NCI-H526 (cell line): ENCODE measurements at places on chromosomes 7 and 10.

GRCh38 chr7:140168816-140169215 lies 8.0 kb downstream of the KDM7A start:
- DNase-seq, result no peak

- no peak for DNase-seq
Observed at GRCh38 chr7:34939175-34939574, 98.1 kb downstream of the DPY19L1 start.

GRCh38 chr7:934469-935163 lies 19.9 kb downstream of the ADAP1 start:
- DNase-seq, result no peak

- no peak for DNase-seq
Observed at GRCh38 chr10:60662917-60663614, 115.2 kb upstream of the CDK1 start.

- DNase-seq, result no peak
Observed at GRCh38 chr7:80070391-80070790, 64.2 kb upstream of the GNAI1 start.

DNA sequence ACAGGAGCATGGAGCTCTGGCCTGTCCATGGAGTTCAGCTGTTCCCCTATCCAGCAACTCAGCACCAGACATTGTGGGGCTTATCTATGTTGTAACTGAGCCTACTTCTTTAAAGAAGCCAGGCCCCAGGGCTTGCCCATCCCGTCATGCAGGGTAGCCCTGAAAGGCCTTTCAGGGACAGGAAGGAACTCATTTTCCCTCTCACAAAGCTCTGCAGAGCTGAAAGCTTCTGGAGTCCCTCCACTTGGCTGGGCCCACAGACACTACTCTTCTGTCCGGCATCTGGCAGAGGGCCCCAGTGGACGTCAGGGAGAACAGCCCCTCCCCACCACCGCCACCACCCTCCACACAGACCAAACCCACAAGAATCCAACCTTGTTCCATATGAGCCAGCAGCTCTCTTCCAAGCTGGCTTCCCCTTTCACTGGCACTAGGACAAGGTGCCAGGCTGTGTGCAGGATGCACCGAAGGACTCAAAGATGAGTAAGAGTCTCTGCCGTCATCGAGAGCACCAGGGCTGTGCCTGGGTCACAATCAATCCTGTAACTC lies 33.1 kb downstream of the DENND2A start:
- DNase-seq, result no peak

- DNase-seq, result no peak
Observed at GRCh38 chr10:69202332-69202731, 17.8 kb upstream of the HKDC1 start.

DNA sequence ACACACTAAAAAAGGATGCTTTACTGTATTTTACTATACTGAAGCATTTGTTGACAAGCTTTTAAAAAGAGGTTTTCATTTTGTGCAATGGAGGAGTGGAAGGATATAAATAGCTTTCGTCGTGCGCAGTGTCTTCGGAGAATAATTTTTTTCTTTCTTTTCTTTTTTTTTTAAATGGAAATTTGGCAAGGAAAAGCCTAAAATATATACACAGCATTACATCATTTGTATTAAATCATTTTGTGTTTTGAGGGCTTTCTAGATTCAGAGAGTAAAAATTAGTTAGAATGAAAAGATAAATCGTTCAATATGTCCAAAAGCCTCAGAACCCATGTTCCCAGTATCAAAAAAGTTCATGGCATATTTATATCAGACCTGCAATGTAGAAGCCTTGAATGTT lies 150.2 kb upstream of the FERD3L start:
- DNase-seq, result no peak

DNA sequence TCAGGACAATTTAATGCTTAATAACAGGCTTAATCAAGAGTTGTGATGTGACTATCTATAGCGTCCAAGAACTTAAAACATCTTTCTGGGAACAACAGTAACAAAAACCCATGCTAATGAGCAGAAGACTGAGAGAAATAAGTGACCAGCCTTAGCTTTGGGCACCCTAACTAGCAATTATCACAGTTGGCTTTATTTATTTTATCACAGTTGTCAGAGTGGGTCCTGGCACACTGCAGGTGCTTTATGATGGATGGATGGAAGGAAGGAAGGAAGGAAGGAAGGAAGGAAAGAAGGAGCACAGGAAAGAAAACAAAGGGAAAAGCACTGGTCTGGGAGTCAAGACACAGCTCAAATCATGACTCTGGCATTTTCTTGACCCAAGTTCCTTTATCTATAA lies 181.1 kb downstream of the SKAP2 start:
- no peak for DNase-seq

- peak; percentile 62 for DNase-seq
Observed at GRCh38 chr7:21923658-21924057, 22.0 kb downstream of the CDCA7L start.

- DNase-seq, result no peak
Observed at GRCh38 chr7:41795276-41795833, 92.5 kb upstream of the INHBA start.

- no peak for DNase-seq
Observed at GRCh38 chr10:86180861-86181260, 185.7 kb downstream of the GRID1 start.

- DNase-seq, result no peak
Observed at GRCh38 chr7:88664630-88665233, 94.8 kb upstream of the ZNF804B start.

- no peak for DNase-seq
Observed at GRCh38 chr10:68049289-68050078, 25.6 kb downstream of the HERC4 start.

DNA sequence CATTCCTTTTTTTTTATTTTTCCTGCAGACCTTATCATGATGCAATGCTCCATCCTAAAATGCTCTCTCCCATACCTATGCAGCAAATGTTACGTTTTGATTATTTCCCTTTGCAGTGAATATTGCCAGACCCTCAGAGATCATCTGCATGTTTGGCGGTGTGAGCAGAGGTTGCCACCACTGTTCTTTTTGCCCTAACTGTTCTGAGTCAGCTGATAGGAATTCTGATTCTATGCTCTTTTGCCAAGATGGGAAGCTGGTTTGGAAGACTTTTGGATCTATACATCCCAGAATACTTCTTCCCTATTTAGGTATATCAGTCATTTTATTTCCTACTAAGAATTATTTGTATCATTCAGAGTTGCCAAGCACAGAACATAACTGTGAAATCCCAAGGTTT lies 130.5 kb downstream of the KLF6 start:
- DNase-seq, result no peak

DNA sequence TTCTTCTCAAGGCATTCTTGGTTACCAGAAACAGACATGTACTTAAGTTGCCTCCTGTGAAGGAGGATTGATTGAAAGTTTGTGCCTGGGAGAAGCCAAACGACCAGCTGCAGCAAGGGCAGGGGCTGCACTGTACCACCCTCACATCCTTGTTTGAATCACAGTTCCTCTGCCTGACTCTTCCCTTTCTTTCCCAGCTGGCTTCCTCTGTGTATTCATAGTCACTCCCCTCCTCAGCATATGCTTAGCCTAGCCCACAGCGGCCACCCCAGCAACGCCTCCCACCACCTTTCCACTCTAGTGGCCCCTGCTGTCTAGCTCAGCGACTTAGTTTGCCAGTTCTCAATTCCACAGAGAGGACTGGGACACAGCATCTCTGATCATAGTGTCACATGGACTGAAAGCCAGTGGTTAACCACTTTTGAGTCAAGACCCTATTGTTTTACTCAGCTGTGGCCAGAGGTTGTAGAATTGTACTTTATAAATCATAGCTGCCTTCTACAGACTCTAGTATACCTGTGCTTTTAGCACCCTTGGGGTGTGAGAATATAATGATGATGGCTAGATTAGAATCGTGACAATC lies 643.0 kb downstream of the SUGCT start:
- DNase-seq, result no peak

DNA sequence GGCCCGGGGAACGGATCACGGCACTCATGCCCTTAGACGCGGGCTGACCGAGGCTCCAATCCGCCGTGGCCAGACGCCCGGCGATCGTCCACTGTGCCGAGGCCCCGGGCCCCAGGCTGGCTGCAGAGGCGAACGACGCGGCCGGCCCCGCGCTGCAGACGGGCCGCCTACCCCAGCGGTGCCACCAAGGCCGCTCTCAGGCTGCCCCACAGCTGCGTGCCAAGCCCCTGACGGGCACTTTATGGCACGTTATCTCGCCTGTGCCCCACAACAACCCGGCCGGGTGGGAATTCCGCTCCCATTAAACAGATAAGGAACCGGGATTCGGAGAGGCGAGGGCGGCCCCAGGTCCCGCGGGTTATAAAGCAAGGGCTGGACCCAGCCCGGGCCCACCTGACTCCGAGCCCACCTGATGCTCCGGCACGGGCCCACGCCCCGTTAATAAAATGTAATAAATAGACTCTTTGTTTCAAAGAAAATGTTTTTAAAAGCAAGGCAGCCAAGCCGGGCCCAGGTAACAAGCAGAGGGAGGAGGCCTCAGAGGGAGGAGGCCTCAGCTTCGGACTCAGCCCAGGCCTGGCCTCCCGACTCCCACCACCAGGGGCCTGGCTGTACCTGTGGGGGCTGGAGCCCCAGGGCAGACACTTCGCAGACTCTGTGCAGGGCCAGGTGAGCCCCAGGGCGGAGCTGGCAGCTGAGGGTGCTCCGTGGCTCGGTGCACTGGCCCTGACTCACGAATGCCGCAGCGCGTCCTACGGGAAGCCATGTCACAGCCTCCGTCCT lies 79.7 kb downstream of the FOXL3 start:
- no peak for DNase-seq

DNA sequence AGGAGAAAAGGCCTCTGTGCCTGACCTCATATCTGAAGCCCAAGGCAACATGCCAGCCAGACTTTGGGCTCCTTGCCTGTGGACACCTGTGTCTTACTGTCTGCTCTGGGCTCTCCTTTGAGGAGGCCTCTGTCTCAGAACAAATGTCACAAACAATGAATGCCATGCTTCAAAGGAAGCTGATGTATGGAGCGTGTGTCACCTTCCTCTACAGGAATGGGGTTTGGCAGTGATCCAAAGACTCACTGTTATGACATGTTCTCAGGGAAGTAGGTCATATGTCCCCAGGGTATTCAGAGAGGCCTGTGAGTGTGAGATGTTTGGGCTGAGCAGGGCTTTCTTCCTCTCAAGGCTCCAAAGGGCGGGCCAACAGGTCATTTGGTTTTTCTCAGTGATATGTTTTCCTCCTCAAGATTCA lies 38.4 kb downstream of the PTPRE start:
- no peak for DNase-seq

DNA sequence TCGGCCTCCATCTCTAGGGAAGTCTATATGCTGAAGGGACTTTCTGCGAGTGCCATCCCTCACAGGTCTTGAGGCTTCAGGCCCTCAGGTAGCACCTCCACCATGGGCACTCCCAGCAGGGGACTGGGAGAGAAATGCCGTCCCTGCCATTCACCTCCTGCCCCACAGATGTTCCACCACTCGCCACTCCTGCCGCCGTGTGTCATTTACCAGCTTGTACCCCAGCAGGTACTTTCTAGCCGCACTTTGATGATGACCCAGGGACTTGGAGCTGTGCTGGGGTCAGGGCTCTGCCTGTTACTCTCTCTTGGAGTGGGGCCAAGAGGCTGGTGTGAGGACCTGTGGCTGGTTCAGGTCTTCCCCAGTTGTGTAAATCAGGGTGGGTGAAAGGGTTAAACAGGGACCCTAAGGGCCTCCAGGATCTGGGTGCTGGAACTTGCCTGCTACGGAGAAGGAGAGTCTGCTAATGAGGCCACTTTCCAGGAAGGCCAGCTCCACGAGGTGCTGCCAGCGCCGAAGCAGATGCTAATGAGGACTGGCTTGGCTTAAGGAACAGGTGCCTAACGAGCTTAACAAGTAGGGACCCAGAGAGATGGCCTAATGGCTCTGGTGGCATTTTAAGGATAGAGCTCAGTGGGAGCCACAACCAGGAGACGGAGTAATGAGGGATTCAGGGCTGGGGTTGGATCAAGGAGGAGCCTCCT lies 32.4 kb downstream of the CRHR2 start:
- DNase-seq, result no peak

GRCh38 chr7:44393238-44394111 lies 68.1 kb upstream of the CAMK2B start:
- no peak for DNase-seq

DNA sequence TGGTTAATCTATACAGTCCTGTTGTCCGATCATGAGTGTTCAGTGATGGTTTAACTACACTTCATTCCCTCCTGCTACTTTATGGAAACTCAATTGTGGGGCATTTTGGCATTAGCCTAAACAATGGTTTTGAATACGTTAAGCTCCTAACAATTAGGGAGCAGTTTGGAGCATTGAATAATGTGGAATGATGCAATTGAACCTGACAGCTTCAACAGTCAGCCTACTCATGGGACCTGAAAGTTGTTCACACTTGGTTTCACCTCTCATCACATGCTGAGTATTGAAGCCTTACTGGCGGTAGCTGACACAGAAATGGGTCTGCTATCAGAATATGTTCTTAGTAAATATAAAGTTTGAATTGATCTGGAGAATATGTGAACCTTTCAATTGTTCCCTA lies 186.1 kb downstream of the MLLT10 start:
- no peak for DNase-seq

GRCh38 chr10:77244746-77245145 lies 392.9 kb downstream of the KCNMA1 start:
- DNase-seq, result no peak

- no peak for DNase-seq
Observed at GRCh38 chr10:66917104-66917503, 8.7 kb upstream of the LRRTM3 start.

DNA sequence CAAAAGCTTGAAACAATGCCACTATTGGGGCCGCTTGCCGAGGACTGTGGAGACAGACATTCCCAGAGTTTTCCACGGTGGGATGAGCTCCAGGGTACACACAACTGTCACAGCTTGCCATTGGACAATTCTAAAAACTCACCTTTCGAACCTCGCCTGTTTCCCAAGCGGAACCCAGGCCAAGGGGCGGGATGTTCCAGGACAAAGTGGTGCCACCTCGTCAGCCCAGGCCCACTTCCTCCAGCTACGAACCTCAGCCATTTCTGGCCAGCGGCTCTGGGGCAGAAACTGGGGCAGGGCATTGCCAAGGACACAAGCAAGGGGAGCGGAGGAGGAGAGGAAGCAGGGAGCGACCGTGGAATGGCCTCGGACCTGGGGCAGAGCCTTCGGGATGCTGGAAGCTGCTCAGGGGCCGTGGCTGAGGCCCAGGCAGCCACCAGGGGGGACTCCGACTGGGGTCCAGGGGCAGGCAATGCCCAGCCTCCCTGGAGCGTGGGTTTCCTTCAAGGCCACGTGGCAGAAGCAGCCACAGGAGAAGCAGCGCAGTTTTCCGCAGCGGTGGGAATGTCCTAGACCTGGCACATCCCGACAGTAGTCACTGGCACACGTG lies 44.7 kb upstream of the INSIG1 start:
- no peak for DNase-seq

DNA sequence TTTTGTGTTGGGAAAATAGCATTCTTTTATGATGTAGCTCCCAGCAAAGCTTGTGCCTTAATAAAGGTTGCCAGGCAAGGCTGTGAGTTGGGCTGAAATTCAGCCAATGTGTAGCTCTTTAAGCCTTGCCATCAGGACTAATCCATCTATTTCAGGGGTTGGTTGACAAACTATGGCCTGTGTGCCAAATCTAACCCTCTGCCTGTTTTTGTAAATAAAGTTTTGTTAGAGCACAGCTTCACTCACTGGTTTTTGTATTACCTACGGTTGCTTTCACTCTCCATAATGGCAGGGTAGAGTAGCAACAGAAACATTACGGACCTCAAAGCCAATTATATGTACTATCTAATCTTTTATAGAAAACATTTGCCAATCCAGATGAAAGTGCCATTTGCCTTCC lies 638.1 kb upstream of the POT1 start:
- no peak for DNase-seq

- no peak for DNase-seq
Observed at GRCh38 chr7:156612930-156613329, 27.6 kb upstream of the RNF32 start.

GRCh38 chr7:112254156-112254555 lies 47.7 kb downstream of the ZNF277 start:
- no peak for DNase-seq

GRCh38 chr7:22722536-22723180 lies 4.3 kb upstream of the IL6 start:
- DNase-seq, result no peak
